ENCODE measurements at places on chromosomes 2 and 18.

GRCh38 chr2:147141930-147142329 is 702.9 kb upstream of the ACVR2A start:
- no peak for DNase-seq

DNA sequence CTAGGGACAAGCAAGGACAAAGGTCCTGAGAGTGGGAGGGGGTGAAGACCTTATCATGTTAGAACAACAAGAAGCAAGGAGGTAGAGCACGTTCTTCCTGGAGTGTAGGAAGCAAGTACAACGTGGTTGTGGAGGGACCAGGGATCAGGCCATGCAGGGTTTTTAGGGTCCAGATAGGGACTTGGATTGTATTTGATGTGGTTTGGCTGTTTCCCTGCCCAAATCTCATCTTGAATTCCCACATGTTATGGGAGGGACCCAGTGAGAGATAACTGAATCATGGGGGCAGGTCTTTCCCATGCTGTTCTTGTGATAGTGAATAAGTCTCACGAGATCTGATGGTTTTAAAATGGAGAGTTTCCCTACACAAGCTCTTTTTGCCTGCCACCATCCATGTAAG is 53.2 kb downstream of the ICA1L start:
- DNase-seq = no peak

DNA sequence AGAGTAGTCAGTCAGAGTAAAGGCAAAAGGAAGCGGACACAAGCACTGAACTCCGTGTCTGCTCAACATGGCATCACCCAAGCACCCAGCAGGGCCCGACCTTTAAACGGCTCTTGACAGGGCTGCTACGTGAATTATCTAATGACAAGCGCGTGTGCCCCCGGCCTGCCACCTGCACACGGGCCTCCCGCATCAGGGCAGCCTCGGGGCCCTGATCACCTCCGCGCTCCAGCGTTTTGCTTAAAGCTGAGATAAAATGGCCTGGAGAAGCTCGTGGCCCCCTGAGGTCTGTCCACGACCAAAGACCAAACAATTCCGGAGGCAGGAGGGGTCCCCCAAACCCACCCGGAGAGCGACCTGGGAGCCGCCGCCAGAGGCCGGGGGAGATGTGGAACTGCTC is 376 bp downstream of the NDUFA10 start:
- DNase-seq = no peak

GRCh38 chr2:98483257-98483861 is 38.7 kb downstream of the INPP4A start:
- no peak for DNase-seq

- no peak for DNase-seq
These were observed 66.0 kb upstream of the MYCN start for GRCh38 chr2:15874321-15874720.

DNA sequence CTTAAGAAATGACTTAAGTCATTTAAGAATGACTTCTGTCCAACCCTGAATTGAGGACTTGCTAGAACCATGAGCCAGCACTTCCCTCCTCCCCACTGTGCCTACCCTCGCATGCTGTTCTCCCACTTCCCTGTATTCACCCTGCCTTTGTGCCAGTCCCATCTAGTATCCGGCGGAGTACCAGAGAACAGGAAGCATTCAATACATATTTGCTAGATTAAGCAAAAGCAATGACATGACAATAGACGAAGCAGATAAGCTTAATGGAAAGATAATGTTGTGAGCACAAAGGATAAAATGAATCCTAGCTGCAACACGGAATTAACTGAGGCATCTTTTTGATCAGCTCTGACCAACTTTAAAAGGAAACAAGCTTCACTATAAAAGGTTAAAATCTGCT is 328.5 kb downstream of the TDRD15 start:
- DNase-seq = no peak

GRCh38 chr2:220855296-220855695 is 716.8 kb downstream of the EPHA4 start:
- no peak for DNase-seq

DNA sequence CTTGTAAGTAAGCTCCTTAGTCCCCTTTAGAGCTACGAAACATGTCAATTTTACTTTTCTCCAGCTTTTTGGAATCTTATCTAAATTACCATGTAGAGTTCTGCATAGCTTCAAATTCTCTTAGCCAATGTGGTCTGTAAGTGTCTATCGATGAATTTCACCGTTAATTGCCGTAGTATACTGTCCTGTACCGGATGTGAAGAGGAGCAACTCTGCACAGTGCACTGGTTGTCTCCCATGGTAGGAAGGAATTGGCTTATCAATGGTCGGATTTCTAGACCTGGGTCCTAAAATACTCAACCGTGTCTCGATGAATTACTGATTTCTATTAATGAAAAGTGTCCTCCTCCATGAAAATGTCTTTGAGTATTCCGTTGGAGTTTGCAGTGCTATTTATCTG is 1.9 kb downstream of the NOP58 start:
- no peak for DNase-seq

- DNase-seq = no peak
These were observed 3.9 kb downstream of the DNAJB2 start for GRCh38 chr2:219282943-219283581.

DNA sequence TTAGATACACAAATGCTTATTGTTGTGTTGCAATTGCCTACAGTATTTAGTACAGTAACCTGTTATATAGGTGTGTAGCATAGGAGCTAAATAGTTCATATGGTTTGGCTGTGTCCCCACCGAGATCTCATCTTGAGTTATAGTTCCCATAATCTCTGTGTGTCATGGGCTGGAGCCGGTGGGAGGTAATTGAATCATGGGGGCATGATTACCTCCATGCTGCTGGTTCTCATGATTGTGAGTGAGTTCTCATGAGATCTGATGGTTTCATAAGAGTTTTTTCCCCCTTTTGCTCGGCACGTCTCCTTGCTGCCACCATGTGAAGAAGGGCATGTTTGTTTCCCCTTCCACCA is 190.5 kb upstream of the SESTD1 start:
- DNase-seq = no peak

- no peak for DNase-seq
These were observed 261.3 kb upstream of the CCDC68 start for GRCh38 chr18:55220523-55220922.

DNA sequence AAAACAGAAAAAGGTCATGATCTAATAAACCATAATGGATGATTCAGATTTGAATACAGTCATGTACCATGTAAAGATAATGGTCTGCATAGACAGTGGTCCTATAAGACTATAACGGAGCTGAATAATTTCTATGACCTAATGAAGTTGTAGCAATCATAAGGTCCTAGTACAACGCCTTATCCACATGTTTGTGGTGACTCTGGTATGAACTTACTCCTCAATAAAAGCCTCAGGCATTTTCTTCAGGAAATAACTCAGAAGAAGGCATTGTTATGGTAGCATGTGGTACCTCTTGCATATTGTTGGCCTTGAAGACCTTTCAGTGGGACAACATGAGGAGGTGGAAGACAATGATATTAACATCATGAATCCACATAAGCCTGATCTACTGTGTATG is 883.3 kb downstream of the CNTNAP5 start:
- no peak for DNase-seq

GRCh38 chr2:9707611-9708160 is 76.9 kb upstream of the YWHAQ start:
- DNase-seq = no peak

GRCh38 chr2:101374821-101375561 is 12.3 kb downstream of the CREG2 start:
- no peak for DNase-seq

DNA sequence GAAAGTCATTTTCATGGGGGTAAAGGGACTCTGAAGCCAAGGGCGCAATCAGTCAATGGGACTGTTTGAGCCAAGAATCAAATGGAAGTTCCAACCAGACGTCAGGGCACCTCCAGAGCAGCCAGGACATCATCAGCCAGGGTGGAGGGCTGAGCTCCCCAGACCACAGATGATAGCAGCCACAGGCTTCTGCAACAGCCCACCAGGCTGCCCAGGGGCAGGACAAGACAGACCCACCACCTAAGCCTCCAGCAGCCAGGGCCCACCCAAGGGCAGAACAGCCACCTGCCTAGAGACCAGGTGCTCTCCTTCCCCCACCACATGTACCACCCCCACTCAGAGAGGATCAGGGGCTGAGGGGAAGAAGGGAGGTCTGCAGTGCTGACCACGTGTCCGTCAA is 53.8 kb upstream of the SLC66A3 start:
- no peak for DNase-seq

DNA sequence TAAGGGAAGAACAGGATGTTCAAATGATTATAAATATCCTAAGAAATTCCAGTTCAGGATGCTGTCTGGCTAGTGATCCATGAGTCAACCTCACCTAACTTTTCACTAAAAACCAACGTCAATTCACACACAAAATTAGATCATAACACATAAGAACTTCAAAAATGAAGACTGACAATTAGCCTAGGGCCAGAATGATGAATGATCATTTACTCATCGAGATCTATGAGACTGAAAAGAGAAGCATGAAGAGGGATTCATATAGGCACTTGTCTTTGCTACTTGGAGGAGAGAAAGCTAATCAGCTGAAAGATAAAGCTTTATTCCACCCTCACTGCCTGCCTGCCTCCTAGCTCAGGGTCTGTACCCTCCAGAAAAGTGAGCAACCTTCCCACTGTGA is 29.8 kb downstream of the ADD2 start:
- DNase-seq = no peak

DNA sequence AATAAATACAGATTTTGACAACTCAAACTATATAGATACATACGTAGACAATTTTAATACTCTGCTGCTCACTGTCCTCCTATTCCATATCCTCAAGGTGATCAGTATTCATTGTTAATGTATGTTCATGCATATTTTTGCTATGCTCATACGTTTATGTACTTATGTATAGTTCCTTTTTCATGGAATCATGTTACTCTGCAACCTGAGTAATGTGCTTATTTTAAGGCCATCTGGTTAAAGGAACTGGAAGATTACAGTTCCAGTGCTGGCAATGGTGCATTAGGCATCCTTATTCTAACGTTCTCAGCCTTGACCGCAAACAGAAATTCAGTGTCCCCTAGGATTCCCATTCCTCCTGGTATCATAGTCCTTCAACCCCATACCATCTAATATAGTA is 385.0 kb upstream of the TNP1 start:
- DNase-seq = no peak

- no peak for DNase-seq
These were observed 53.4 kb downstream of the ZNF638 start for GRCh38 chr2:71385012-71385411.

- DNase-seq = no peak
These were observed 5.6 kb downstream of the PPP4R1 start for GRCh38 chr18:9608728-9609127.

DNA sequence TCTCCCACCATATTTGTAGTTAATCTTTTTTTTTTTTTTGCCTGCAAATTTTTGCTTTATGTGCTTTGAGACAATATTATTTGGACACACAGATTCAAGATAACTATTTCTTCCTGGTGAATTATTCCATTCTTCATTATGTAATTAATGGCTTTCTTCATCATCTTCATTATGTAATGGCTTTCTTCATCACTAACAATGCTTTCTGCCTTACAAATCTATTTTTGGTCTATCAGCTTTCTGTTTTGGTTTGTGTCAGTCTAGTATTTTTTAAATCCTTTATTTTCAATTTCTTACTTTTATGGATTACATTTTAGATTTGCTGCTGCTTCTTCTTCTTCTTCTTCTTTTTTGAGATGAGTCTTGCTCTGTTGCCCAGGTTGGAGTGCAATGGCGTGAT is 60.5 kb downstream of the MSH6 start:
- no peak for DNase-seq

GRCh38 chr2:188582211-188582610 is 290.5 kb downstream of the GULP1 start:
- no peak for DNase-seq

GRCh38 chr2:152443771-152444170 is 108.8 kb downstream of the FMNL2 start:
- no peak for DNase-seq

DNA sequence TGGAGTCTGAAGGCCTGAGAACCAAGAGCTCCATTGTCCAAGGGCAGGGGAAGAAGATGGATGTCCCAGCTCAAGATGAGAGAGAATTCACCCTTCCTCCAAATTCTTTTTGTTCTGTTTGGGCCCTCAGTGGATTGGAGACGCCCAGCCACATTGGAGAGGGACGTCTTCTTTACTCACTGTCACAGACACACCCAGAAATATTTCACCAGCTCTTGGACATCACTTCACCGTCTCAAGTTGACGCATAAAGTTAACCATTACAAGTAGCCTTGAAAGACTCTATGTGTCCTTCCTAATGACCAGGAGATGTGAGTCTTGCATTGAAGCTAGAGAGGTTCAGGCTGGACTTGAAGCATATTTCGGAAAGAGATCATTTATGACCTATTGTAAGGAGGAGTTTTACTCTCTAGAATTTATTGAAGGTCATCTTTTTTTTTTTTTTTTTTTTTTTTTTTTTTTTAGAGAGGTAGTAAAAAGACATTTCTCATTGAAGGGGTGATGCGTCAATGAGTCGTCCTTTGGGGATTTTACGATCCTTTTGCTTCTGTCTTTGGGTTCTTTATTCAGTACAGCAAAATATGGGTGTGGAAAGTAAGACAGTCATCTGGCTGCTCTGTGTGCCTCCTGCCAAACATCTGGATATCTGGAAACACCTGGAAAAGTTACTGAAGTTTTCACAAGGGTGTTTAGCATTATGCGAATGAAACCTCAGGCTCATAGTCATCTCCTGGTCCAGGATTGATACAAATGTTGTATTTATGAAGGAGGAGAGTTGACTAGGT is 118.1 kb downstream of the PRPF40A start:
- DNase-seq = no peak

DNA sequence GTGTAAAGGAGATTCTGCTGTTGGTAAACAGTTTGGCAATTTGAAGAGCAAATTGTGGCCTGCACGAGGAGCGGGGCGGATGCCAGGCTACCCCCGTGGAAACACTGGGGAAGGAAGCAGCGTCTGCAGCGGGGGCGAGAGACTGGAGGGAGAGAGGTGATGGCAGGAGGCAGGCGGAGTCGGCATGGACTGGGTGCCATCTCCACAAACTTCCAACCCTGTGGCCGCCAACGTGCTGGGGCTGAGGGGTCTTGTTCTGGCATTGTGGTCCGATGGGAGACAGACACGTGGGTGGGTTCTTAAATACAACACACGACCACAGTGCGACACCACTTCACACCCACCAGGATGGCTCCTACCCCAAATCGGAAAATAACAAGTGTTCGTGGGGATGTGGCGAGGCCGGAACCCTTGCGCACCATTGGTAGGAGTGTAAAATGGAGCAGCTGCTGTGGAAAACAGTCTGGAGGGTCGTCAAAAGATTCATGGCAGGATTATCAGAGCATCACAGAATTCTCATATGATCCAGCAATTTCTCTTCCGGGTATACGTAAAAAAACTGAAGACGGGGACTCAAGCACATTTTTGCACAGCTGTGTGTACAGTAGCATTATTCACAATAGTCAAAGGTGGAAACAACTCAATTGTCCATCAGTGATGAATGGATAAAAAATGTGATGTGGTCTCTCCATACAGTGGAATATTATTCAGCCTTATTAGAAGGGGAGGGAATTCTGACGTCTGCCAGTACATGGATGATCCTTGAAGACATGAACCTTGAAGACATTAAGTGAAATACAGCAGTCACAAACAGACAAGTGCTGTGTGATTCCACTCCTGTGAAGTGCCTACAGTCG is 82.4 kb upstream of the HPCAL1 start:
- DNase-seq = no peak

- no peak for DNase-seq
These were observed 868.5 kb downstream of the RNF144A start for GRCh38 chr2:7785700-7786099.

All from nucleus accumbens (tissue), 56 donors.